ENCODE measurements at places on chromosomes 4 and X.
A peak's percentile ranks its signal among the peaks of the same experiment; 100 is the strongest.

DNA sequence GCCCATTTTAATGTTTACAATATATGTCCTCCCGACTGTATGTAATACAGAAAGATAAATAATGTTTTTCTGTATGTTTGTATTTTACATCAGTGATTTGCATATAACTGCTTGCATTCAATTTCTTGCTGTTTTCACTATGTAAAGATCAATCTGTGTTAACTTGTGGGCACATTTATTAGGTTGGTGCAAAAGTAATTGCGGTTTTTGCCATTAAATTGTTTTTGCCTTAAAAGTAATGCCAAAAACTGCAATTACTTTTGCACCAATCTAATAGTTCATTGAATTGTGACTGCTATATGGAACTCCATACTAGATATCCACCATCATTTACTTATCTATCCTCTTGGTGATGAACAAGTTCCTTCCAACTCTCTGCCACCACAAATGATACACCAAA, 73.9 kb upstream of the SRD5A3 start:
- DNase-seq: no peak

- DNase-seq: no peak
These were observed 138.3 kb downstream of the UNC5C start for GRCh38 chr4:95410387-95410977.

- no peak for DNase-seq
These were observed 133.8 kb upstream of the EMCN start for GRCh38 chr4:100651499-100652175.

- DNase-seq: no peak
These were observed 477.4 kb downstream of the ACTRT1 start for GRCh38 chrX:127574829-127575228.

- peak; percentile 28 for DNase-seq
These were observed 69.8 kb downstream of the DTHD1 start for GRCh38 chr4:36351082-36351666.

DNA sequence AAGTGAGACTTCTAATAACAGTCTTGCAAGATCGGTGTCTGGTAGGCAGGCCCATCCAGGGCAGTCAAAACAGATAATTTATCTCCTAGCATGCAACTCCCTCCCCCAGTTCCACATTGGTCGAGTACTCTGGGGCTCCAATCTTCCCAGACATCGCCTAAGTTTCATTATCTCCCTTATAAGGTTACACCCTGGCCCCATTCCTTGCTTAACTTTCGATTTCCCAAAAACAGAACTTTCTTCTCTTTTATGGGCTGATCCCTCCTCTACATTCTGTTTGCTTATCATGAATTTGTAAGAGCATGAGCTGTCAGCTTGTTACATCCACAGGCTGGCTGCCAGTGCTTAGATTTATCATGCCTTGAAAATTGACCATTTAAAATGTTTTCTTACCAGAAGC, 471.3 kb downstream of the TECRL start:
- DNase-seq: no peak

GRCh38 chrX:19070555-19070994, 51.7 kb downstream of the ADGRG2 start:
- no peak for DNase-seq

- DNase-seq: no peak
These were observed 1.7 kb upstream of the PPP2R2C start for GRCh38 chr4:6474053-6474568.

- DNase-seq: no peak
These were observed 99.5 kb downstream of the EFHC2 start for GRCh38 chrX:44244008-44244407.

- DNase-seq: peak; percentile 60
These were observed 13.0 kb upstream of the RHOH start for GRCh38 chr4:40183615-40184411.

DNA sequence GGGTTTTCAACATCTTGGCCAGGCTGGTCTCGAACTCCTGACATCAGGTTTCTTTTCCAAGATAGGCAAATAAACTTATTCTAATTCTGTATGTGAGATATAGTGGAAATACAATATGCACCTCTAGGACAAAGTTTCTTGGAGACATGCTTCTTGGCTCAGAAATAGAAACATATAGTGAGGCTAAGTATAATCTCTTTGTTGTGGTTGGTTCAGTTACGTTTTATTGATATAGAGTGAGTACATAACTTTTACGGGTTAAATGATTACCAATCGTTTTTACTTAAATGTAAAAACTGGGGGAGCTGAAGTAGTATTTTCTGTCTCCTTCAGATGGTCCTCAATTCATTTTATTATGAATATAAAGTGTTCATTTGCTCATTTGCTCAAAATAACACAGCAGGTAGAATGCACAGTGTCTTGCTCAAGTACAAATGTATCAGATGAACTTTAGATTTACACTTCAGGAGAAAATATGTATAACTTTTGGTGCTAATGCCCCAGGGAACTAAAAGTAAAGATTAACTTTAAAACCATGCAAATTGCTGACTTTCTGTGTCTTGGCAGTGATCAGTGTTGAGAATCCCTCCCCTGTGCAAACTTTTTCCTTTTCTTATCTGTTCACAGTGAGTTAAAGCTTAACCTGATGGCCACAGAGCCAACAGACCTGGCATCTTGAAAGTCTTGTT, 77.6 kb downstream of the AFF1 start:
- no peak for DNase-seq

GRCh38 chrX:11341274-11342201, 48.3 kb downstream of the AMELX start:
- DNase-seq: peak; percentile 17

GRCh38 chrX:34893741-34894140, 48.9 kb upstream of the FAM47B start:
- no peak for DNase-seq

DNA sequence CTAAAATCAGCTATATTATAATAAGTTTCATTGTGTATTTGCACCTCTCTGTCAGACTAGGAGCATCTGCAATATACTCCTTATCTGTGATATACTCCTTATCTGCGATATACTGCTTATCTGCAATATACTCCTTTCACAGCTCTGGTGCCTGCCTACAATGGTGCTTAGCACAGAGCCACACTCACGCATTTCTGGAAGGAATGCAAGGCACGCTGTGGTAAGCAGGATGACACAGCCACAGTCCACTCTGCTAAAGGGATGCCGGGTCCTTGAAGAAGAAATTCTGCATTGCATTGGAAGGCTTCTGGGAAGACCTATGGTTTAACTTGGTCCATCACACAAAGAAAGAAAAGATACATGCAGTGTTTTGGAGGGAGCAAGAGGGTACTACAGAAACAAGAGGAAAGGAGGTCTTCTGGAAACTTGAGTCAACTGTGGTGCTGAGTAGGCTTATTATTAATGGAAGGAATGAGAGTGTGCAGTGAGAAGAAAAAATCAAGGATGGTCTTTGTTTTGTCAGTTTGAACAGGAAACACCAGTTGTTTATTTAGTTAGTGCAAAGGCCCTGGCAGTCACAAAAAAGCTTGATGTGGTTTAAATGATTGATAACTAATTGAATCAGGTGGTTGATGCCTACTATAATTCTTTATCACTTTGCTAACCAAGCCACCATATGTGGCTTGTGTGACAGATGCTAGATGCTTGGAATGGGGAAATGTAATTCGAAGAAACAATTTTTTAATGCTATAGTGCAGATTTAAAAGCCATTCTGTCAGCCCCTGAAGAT, 342.3 kb downstream of the GRXCR1 start:
- no peak for DNase-seq

DNA sequence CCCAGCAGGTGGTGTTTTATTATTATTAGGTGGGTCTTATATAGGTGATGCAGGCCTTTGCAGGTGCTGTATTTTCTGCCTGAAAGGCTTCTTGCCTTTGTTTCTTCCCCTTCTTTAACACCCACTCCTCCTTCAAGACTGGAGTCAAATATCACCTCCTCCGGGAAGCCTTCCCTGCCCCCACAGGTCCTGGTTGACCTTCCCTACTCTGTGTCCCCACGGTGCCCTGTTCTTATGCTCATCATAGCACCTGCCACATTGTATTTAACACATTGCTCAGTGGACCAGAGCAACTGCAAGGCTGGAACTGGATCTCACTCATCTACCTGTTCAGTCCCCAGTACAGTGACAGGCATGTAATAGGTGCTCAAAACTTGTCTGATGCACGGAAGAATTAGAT, 39.8 kb upstream of the LGI2 start:
- DNase-seq: no peak

GRCh38 chrX:110966839-110967238, 129.2 kb upstream of the PAK3 start:
- DNase-seq: no peak

DNA sequence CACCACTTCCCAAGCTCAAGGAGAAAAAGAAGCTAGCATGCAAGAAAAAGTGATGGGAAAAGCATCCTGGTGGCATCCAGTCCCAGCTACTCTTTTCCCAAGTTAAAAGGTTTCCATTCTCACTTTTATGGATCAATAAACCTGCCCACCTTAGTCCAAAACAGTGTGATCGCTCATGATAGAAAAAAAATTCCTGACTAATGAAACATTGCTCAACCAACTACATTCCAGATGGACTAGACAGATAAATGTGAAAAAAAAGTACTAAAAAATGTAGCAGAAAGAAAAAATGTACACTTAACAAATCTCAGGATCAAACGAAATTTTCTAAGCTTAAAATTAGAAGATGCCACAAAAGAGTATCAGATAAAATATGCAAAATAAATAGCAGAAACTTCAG, 312.2 kb downstream of the TMA16 start:
- no peak for DNase-seq

- DNase-seq: no peak
These were observed 470.8 kb downstream of the NKX6-1 start for GRCh38 chr4:84028340-84028739.

DNA sequence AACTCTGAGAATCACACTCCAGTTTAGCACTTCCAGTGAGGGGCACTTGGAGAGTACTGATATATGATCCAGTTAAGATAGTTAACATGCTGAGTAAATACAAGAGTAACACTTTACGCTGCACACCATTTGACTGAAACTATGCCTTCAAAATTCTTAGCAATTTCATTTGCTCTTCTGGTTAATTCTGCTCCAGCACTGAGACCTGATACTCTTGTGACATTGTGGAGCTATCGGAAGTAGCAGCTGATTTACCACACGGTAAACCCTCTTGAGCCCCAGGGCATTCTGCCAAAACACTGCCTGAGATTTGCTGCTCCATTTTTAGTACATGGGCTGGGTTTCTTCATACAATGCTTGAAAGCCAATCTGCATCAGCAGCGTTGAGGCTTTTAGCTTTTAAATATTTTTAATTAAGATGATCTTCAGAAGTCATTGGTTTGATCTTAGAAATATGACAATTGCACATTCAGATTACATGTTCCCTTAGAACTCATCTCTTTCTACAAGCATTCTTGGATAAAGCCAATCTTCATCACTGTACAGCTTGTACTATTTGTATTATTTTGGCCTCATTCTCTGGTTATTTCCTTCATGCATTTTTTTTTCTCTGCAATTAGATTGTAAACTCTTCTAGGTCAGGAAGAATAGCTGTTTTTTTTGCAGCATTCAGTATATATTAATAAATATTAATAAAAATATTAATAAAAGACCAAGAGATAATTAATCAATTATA, 67.8 kb upstream of the ETNPPL start:
- no peak for DNase-seq

DNA sequence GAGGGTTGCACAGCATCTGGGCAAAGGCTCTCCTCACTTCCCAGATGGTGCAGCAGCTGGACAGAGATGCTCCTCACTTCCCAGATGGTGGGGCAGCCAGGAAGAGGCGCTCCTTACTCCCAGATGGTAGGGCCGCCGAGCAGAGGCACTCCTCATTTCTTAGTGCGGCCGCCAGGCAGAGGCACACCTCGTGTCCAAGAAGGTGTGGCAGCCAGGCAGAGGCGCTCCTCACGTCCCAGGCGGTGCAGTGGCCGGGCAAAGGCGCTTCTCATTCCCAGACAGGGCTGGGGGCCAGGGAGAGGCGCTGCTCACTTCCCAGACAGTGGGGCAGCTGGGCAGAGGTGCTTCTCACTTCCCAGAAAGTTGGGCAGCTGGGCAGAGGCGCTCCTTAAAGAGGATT, 48.8 kb downstream of the ZNF732 start:
- no peak for DNase-seq

- DNase-seq: no peak
These were observed 84.3 kb upstream of the CLDN34 start for GRCh38 chrX:9882669-9883446.

GRCh38 chr4:26433556-26433955, 56.7 kb downstream of the CCKAR start:
- DNase-seq: no peak
